NCI-H510A treated with DMSO at 0.1 percent for 48 hours (cell line): ENCODE measurements at places on chromosomes 5 and 9.

GRCh38 chr5:30690931-30691330 lies 502.6 kb upstream of the CDH6 start:
- no peak for DNase-seq

GRCh38 chr9:137828527-137829259 lies 48.9 kb upstream of the CACNA1B start:
- DNase-seq = no peak

GRCh38 chr9:14967450-14968321 lies 57.5 kb upstream of the FREM1 start:
- DNase-seq = peak; percentile 6

- DNase-seq = no peak
These were observed 82.8 kb upstream of the RORB start for GRCh38 chr9:74414325-74414724.

GRCh38 chr5:169904059-169904458 lies 76.2 kb downstream of the INSYN2B start:
- DNase-seq = no peak

GRCh38 chr9:86598411-86599239 lies 244.4 kb upstream of the TUT7 start:
- DNase-seq = no peak

DNA sequence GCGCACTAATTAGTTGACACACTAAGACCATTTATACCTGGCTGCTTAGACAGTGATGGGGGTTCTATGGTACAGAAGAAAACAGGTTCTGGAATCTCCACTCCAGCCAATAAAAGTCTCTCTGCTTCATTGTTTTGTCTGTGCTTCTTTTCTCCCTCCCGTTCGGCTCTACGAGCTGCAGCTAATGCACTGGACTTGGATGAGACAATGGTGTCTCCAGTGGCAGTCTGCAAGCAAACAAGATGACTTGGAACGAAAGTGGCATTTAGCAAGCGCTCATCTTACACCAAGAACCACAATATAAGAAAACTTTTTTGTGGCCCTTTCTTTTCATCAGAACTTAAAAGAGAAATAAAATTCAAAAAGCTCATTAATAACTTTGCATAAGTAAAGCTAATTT lies 30.2 kb downstream of the GFM2 start:
- no peak for DNase-seq

- DNase-seq = no peak
These were observed 110.5 kb upstream of the LRRTM2 start for GRCh38 chr5:138985683-138986082.

DNA sequence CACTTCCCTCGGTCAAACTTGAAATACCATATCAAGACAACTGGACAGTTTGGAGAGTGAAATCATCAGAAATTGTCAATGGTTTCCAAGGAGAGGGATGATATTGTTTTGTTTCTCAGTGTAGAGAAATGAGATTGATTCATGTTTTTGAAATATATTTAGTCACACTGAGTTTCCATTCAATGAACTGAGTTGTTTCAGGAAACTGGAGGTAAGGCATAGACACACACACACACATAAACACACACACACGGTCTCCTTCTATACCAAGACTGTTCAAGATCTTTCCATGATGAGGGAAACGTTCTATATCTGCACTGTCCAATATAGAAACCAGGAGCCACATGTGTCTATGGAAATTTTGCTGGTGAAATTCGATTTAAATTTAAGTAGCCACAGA lies 182.8 kb downstream of the PTTG1 start:
- no peak for DNase-seq

DNA sequence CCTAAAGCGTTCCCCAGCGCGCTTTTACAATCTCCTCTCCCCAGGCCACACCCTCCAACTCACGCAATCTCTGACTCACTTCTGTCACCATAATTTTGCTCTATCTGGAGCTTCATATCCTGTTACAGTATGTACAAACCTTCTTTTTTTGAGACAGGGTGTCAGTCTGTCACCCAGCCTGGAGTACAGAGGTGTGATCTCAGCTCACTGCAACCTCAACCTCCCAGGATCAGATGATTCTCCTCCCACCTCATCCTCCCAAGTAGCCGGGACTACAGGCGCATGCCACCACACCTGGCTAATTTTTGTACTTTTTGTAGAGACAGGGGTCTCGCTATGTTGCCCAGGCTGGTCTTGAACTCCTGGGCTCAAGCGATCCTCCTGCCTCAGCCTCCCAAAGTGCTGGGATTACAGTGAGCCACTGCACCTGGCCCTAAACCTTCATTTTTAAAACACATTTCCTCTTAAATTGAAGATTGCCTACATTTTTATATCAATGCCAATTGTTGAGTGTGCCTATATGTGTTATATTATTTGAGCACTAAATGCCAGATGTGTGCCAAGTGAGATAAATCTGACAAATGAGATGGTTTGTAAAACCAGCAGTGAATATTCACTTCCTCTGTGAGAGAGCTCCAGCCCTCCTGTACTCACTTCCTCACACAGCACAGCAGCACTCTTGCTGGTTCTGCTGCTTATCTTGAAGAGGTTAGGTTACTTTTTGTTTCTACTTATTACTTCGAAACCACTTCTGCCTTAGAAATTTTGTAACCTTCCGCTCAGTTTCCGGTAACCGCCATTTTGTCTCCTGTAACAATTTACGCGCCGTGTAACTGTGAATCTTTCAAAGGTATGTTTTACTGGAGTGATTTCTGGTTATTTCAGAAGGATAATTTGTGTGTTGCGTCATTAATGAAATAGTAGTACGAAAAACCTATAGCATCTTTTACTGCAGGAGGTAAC lies 57.9 kb downstream of the DOCK8 start:
- DNase-seq = no peak

GRCh38 chr9:127979333-127980059 lies 1.3 kb downstream of the EEIG1 start:
- DNase-seq = no peak

- DNase-seq = no peak
These were observed 60.6 kb downstream of the NSUN2 start for GRCh38 chr5:6572086-6572824.

DNA sequence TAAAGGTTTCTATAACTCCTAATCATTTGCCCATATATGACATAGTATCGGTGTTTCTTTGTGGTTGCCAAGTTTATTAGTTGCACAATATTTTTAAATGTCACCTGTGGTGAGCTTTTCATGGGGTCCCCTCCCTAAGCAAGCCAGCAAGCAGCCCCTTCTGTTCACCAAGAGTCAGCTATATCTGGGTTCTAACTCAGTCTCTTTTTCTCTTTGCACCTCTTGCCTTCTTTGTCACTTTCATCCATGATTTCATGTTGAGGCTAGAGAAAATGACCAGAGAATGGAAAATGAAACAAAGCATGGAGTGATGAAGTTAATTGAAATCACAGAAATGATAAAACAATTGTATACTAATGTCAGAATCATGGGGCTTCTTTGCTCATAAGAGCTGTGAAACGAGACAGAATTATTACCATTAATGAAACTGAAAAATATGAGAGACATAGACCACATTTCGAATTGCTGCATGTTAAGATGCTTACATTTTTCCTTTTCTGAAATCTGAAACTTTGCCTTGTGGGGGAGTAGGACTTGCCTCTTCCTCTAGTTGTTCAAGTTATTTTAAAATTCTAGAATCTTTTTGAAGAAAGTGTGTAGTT lies 75.7 kb downstream of the CAMK4 start:
- DNase-seq = no peak

DNA sequence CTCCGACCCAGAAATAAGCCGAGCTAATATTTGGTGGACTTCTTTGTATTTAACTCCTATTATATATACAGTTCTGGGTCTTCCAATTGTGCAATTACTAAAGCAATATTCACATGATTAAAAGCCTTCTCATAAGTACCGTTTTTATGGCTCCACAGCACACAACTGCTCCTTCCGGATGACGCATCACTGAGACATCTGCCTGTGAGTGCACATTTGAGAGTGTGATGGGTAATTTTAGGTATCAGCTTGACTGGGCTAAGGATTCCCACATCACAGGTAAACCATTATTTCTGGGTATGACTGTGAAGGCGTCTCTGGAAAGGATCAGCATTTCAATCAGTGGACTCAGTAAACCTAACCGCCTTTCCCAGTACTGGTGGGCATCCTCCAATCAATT lies 77.5 kb upstream of the SYK start:
- no peak for DNase-seq

DNA sequence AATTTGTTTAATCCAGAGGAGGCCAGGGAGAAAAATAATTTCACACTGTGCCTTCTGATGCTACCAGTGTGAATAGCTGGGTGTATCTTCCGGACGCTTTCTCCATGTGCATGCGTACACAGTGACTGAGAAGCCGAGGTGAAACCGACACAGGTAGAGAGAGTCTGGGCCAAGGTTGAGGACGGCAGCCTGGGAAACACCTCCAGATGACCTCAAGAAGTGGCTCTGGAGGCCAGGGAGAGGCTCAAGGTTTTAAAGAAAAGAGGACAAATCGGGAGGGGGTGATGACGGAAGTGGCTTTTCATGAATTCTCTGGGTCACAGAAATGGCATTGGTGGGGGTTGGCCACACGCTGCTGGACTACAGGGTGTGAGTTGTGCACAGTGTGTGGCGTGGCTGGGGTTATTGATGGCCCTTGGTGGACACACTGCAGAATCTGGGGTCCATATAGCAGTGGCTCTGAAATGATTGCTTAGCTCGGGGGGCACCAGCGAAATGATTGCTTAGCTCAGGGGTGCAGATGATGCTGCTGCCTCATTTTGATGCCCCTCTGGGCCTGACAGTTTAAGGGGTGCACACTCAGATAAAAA lies 34.1 kb upstream of the LRRC14B start:
- no peak for DNase-seq

DNA sequence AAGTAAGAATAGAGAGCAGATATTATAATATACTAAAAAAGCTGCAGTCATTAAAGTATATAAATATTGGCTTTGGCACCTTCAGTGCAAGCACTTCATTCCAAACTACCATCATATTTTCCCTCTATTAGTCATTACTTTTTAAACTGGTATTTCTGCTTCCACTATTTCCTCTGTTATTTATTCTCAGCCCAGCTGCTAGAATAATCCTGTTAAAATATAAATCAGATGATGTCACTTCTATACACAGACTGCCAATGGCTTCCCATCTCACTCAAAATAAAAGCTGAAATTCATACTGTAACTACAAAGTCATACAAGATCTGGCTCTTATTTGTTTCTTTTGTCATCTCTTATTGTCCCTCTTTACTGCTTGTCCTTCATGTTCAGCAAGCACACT lies 432.9 kb downstream of the TLE4 start:
- DNase-seq = no peak

- DNase-seq = no peak
These were observed 12.0 kb downstream of the SNX18 start for GRCh38 chr5:54529565-54529964.

GRCh38 chr5:172097356-172097755 lies 90.7 kb downstream of the STK10 start:
- no peak for DNase-seq

GRCh38 chr5:7811715-7812114 lies 39.2 kb downstream of the CFAP90 start:
- DNase-seq = no peak

- no peak for DNase-seq
These were observed 51.2 kb downstream of the SLC1A3 start for GRCh38 chr5:36657563-36657995.

DNA sequence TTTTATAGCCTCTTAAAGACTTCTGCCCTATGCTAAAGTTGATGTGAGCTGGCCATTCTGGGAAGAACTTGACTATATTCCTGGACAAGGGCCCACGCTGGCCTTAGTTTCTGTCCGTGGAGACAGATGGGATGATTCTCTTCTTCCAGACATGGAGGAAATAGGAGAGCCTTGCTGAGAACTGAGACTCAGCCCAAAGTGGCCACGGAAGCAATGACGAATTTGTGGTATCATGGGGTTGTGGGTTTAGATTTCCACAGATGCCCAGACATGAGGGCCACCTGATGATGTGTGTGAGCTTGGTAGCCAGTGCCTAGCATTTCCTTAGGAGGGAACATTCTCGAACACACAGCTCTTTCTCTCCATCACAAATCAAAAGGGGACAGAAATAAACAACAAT lies 309.1 kb downstream of the NSG2 start:
- DNase-seq = no peak

DNA sequence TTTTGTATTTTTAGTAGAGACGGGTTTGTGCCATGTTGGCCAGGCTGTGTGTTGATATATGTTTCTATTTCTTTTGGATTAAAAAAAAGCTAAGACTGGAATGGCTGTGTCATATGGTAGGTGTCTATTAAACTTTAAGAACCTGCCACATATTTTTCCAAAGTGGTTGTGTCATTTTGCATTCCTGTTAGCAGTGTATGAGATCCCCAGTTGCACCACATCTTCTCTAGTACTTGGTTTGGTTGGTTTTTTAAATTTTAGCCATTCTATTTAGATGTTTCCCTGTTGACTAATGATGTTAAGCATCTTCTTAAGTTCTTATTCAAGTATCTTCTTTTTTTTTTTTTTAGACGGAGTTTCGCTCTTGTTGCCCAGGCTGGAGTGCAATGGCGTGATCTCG lies 36.2 kb upstream of the MEGF9 start:
- no peak for DNase-seq

GRCh38 chr9:72441848-72442607 lies 77.0 kb upstream of the ZFAND5 start:
- no peak for DNase-seq

DNA sequence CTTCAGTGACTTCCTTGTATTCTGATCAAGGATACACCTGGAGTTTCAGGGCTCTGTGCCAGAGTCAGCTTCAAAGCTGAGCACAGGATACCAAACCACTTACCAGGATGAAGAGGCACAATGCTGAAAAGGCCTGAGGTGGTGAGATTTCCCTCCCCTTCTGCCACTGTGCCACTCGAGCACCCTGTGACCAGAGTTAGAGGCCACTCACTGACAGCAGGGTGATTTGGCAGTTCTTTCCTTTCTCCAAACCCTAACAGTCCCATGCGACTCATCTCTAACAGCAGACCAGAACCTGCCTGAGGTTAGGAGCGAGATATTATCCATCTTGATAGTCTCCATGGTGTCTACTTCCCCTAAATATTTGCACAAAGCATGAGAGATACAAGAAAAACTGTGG lies 1.8 kb downstream of the PLGRKT start:
- DNase-seq = peak; percentile 8

- no peak for DNase-seq
These were observed 136.8 kb downstream of the APBA1 start for GRCh38 chr9:69535286-69535832.

- no peak for DNase-seq
These were observed 49.4 kb downstream of the SLC22A5 start for GRCh38 chr5:132418881-132419280.

GRCh38 chr5:73365990-73366667 lies 82.4 kb downstream of the FOXD1 start:
- DNase-seq = no peak
